GM04503 (cell line): ENCODE measurements at places on chromosomes 6 and 20.

DNA sequence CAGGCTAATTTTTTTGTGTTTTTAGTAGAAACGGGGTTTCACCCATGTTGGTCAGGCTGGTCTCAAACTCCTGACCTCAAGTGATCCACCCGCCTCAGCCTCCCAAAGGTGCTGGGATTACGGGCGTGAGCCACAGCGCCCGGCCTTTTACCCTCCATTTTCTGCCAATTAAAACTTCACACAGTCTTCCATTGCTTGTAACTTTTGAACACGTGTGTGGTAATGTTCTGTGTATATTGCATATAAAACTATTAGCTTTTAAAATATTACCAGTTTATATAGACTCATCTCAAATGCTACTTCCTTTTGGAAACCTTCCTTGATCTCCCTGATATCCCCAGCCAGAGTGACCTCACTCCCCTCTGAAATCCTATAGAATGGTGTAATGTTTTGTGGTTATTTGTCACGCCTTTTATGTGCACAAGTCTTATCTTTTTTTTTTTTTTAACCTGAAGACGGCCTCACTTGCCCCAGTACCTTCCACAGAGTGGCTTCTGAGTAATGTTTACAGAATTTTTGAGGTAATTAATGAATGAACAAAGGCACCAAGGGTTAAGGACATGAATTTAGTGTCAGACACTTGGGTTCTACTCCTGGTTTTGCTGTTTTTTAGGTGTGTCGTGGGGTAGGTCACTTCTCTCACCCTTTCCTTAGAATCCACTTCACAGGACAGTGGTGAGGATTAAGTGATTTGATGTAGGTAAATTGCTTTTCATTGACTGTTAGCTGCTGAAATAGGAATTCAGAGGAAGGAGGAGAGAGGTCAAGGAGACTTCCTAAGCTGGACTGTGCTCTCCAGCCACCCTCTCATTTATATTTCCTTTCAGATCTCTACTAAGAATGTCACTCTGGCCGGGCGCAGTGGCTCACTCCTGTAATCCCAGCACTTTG lies 11.2 kb upstream of the MMP24 start:
- no peak for DNase-seq

DNA sequence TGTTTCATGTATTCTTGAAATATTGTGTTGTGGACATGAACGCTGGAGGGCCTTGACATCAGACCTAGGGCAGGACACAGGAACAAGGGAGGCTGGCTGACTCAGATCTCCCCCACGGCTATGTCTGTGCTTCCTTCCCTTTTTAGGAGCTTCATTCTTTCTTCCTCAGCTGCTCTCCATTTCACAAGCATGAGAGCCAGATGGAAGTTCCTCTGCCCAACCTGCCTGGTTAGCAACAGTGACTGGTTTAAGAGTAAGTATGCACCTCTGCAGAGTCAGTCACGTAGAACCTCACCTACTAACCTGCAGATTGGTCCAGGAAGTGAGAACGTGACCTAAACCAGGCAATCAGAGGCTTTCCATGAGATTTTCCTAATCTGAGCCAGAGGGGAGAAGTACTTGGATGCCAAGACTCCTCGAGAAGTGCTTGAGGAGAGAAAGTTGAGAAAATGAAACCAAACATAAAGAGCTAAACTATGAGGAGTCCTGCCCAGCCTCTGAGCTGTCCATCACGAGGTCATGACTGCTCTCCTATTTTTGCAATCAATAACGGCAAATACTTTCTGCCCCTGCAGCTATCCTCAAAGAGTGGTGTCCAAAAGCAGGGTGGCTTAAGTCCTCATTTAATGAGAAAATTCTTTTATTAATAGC lies 465.2 kb upstream of the CITED2 start:
- DNase-seq, result peak; percentile 44

DNA sequence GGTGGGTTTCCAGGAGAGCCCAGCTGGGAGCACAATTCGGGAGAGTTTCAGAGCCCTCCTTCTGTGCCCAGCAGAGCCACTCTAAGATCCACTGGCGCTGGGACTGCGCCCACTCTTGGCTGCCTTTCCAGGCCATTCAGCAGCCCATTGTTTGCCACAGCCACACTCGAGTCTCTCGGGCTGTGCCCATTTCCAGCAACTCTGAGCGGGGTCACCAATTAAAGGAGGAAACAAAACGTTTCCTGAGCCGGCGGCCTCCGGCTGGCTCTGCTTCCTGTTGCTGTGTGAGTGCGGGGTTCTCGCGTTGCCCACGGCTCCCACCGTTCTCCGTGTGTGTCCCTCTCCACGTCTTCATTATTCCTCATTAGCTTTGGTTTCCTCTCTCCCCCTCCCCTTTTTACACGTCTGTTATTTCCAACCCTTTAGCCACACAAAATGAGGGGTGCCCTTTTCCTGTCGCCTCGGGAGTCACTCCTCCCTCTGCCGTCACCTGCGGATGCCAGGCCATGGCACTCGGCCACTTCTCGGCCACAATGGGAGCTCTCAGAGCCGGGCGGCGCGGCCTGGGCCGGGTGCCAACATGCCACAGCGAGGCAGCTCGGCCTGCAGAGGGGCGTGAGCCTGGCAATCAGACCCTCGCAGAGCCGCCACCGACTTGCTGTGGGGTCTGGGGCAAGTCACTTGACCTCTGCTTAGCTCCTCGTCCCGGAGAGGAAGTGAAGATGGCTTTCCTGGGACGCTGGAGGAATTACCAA lies 94.3 kb upstream of the NKX2-2 start:
- DNase-seq, result no peak

- DNase-seq, result no peak
Measured at GRCh38 chr20:3663031-3663701, at the start of gene GFRA4. Gene GFRA4, minus strand, starts transcription at chr20:3663399. Its CDS starts 0 bp downstream, at chr20:3663399.

DNA sequence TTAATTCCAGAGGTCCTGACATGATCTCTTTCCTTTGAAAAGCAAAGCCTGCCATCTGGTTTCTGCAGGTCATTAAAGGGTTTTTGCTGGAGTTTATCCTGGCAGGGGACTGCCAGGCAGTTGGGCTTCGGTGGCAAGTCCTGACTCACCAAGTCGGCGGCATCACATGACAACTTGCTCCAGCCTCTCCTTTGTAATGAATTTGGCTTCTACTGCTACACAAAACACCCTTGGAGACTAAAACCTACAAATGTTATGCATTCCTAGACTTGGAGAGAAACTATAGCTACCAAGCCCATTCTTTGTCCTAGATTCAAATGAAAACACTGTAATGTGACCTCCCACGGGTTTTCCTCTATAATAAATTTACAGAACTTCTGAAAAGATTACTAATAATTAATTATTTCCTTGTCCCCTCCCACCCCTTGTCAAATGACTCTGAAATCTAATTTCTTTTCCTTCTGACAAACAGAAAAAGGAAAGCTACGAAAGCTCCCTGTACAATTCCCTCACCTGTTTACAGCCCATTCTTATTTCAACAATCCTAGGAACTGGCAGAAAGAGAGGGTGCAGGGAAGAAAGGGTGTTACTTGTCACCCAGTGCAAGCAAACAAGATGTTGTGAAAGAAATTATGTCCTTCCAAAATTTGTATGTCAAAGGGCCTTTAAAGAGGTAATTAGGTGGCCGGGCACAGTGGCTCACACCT lies 62.9 kb downstream of the QRSL1 start:
- peak; percentile 39 for DNase-seq

GRCh38 chr6:138504764-138505689 lies 5.7 kb upstream of the NHSL1 start:
- no peak for DNase-seq

GRCh38 chr6:81985191-81985590 lies 232.7 kb upstream of the TENT5A start:
- DNase-seq, result no peak

DNA sequence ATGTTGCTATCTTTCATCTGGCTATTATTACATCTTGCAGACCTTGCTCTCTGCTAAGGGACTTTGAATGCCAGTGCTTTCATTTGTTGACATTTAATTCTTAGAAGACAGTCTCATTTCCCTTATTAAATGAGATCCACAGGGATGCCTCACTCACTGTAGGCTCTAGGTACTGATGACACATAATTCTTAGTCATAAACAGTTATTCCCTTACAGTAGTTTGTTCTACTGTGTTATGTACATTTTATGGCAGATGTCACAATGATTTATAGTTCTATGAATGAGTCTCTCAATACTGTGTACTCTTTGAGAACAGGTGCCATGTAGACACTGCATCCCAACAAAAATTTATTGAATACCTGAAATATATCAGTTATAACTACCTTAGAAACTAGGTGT lies 70.3 kb downstream of the FAM83B start:
- DNase-seq, result peak; percentile 14

DNA sequence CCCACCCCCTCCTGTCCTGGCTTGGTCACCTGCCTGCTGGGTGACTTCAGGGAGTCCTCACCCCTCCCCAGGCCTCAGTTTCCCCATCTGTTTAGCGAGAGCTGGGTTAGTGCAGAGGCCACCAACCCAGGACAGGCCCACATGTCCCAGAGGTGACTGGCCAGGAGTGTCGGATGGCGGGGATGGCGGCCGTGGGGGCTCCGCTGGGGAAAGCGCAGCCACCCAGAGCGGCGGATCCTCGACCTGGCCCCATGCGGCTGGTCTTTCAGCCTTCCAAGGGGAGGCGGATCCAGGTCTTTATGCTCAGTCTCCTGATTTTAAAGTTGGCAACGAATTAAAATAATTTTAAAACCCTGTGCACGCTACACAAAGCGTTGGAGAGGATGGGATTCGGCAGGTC lies 31.0 kb upstream of the GATA5 start:
- DNase-seq, result no peak

GRCh38 chr6:12010635-12011275 lies 1.4 kb upstream of the HIVEP1 start:
- peak; percentile 42 for DNase-seq

DNA sequence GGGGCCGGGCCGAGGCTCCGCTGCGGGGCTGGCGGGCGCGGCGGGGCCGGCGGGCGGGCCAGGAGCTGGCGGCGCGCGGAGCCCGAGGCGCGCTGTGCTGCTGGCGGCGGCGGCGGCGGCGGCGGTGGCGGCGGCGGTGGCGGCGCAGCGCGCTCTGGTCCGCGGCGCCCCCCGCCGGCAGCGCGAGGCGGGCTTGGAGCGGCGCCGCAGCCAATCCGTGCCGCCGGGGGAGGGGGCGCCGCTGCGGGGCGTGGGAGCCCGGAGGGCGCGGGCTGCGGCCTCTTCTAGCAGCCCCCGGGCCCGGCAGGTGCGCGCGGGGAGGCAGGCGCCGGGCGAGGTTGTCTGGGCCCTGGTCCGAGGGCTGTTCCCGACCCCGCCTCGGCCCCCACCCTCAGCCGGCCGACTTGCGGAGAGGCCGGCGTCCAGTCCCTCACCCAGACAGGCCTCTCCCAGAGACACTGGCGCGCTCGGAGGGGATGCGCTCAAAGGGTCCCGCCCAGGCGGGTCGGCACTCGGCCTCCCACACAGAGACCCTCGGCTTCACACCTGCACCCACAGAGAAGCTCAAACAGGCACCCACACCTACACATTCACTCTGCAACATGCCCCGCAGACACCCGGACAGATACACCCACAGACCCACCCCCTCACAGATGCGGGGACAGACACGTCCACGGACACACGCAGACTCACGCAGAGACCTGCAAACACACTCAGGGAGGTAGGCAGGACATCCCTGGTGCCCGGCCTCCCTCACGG lies at the start of gene RIMS4:
RIMS4 (minus strand) TSS at position 156 of the 759 bp plus-strand sequence. CDS start 275 bp downstream, outside the sequence.
- DNase-seq, result no peak

DNA sequence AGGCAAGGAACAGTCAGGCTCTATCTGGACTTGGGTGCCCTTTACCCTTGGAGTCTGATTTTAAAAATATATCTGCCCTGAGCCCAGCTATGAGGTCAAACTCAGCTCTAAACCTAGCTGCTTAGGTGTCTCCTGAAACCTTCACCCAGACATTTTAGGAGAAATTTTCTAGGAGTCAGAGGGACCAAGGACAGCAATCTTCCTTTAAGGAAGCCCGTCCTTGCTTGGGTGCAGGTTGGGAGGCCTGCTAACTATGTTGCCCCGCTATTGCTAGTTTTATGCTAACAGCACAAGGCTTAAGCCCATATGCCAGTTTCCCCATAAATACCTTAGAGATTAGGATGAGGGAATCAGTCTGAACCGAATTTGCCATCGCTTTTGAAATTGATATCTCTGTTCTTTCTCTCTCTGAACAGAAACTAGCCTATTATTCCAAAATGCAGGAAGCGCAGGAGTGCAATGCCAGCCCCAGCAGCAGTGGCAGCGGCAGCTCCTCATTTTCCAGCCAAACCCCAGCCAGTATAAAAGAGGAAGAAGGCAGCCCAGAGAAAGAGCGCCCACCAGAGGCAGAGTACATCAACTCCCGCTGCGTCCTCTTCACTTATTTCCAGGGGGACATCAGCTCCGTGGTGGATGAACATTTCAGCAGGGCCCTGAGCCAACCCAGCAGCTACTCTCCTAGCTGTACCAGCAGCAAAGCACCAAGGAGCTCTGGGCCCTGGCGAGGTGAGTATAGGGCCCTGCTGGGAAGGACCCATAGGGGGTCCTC lies 2.6 kb downstream of the VGLL2 start:
- DNase-seq, result no peak

DNA sequence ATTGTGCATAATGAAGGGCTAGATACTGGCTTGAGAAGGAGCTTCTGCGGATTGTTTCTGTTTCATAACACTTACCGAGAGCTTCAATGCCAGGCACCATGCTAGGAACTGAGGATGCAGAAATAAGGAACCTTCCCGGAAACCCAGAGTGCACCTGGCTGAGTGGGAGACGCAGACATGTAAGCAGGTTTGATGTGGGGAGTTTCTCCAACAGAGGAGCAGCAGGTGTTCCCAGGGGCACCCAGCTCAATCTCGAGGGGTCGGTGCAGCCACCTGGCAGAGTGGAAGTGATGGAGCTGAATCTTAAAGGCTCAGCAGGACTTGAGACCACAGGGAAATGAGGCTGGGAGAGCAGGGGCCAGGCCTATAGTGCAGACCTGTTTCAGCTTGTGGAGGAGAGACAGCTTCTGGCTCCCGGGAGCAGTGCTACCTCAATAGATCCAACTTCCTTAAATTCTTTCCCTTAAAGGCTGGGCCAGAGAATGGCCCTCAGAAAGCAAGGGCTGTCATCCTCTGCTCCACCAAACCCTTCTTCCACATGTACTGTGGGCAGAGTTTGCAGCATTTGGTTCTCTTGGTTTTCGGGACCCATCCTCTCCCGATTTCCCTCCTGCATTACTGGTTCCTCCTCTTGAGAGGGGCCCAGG lies 27.8 kb upstream of the SRC start:
- DNase-seq, result no peak

DNA sequence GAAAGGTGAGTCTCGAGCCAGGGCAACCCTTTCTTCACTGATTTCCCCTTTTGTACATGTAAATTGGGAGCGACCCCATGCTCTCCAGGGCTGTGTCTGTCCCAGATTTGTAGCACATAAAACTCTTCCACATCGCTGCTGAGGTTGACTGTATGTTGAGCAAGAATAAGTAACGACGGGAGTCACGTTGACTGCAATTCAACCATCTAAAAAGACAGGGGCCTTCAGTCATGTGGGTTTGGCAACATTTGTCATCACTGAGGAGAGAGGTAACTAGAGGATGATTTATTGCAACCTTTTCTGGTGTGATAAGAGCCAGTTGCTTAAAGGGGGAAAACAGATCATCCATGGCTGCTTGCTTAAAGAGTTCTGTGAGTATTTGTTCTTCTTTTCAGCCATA lies 159.4 kb upstream of the SULF2 start:
- no peak for DNase-seq

DNA sequence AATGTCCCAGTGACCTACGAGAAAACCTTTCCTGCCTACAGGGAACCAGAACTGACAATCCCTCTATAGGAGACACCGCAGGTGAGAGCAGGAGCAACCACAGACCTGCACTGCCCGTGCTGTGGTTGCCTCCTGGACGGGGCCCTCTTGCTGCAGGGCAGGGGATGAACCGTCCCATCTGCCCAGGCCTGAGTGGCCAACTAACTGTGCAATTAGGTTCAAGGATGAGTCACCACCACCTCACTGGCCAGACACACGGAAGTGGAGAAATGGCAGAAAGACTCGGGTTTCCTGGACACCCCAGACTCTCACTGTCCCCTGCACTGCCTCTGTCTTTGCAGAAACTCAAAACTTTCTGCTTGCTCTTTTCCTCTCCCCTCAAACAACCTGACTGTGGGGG lies 13.8 kb upstream of the HLA-G start:
- DNase-seq, result no peak
